ENCODE measurements at places on chromosomes 3 and 15. TPM values are rescaled to one million over a fixed set of nuclear protein-coding genes. Genes with fewer than 3 reads are reported as not detected.

Gene SCAANT1
- total RNA-seq = not detected

DNA sequence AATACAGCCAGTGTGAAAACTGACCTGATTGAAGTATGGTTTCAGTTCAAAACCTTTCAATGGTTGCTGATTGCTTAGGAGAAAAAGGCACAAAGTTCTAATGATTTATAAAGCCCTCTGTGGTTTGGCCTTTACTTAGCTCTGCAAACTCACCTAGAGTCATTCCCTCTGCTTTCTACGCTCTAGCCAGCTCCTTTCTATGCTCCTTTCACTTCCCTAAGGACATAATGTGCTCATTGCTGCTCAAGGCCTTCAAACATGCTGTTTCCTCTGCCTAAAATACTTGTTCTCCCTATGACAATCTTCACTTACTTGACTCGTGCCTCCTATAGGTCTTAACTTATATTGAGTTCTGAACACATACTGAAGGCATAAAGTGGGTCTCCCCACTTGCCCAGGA lies 19.0 kb downstream of the RPL39L start:
- no peaks in the 10 kb centered on the region for H3K27me3 ChIP-seq
- no peaks in the 10 kb centered on the region for H3K4me1 ChIP-seq
- no peaks in the 10 kb centered on the region for H3K36me3 ChIP-seq
- no peak overlapping the region for H3K27ac ChIP-seq
- DNase-seq = no peak
- no peak overlapping the region for H3K4me3 ChIP-seq

GRCh38 chr3:63060412-63060811 lies 185.2 kb upstream of the CADPS start:
- DNase-seq = peak; percentile 40
- no peaks in the 10 kb centered on the region for H3K4me1 ChIP-seq
- no peak overlapping the region for H3K4me3 ChIP-seq
- H3K27me3 ChIP-seq = no peaks in the 10 kb centered on the region

DNA sequence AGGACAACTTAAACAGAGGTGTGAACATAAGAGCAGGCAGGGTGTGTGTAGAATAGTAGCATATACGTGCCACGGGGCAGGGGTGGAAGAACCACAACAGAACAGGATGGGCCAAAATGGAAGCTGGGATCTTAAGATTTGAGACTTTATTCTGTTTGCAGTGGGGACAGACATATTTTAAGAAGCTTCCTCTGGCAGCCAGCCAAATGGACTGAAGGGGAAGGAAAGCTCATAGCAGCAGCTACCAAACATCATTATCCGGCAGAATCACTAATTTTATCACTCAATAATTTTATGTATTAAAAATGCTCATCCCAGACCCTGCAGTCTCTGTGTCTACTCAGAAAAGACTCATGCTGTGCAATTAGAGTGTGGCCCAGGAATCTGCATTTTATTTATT lies 130.9 kb upstream of the CTDSPL start:
- no peak overlapping the region for H3K4me3 ChIP-seq
- no peak overlapping the region for H3K27ac ChIP-seq
- H3K27me3 ChIP-seq = no peaks in the 10 kb centered on the region
- DNase-seq = no peak
- H3K4me1 ChIP-seq = no peaks in the 10 kb centered on the region

DNA sequence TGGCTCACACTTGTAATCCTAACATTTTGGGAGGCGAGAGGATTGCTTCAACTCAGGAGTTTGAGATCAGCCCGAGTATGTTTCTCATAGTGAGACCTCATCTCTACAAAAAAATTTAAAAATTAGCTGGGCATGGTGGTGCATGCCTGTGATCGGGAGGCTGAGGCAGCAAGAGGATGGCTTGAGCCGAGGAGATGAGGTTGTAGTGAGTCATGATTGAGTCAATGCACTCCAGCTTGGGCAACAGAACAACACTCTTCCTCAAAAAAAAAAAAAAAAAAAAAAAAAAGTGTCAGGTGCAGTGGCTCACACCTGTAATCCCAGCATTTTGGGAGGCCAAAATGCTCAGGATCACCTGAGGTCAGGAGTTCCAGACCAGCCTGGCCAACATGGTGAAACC lies 2.4 kb downstream of the RPL39L start:
- DNase-seq = peak; percentile 45
- no peaks in the 10 kb centered on the region for H3K36me3 ChIP-seq
- no peaks in the 10 kb centered on the region for H3K27me3 ChIP-seq
- no peaks in the 10 kb centered on the region for H3K4me1 ChIP-seq
- H3K27ac ChIP-seq = no peak overlapping the region

All from astrocyte (in vitro differentiated cells and primary cell).